ENCODE measurements at places on chromosomes 7 and 10.
A peak's percentile ranks its signal among the peaks of the same experiment; 100 is the strongest.

DNA sequence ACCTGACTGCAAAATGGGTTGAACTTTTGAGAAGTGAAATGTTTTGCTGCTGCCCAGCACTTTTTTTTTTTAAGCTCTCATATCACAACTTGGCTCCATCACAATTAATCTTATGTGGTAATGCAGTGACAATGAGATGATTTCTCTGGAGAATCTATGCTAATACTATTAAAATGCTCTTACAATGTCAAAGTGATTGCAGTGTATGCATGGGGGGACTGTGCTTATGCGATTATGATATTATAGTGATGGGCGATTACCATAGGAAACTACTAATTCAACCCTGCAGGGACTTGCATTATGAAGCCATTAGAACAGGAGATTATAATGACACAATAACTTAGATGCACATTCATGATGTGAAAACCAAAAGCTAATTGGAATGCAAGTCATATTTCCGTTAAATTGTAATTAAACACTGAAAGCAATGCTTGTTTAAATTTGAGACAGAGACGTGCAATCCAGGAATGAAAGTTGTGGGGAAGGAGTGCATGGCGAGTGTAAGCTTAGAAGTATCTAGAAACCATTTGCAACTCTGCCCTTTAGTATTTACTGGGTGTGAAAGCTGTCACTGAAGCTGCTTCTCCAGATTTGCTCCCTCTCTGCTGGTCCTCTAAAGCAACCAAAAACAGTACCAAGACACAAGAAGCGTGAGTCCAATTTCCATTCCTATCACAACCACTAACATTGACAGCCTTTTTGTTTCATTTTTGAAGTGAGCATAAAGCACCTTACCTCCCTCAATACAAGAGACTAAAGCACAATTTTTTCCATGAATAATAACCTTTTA lies 21.6 kb downstream of the PTER start:
- no peaks in the 10 kb centered on the region for H3K36me3 ChIP-seq
- no peak overlapping the region for H3K4me3 ChIP-seq
- H3K4me1 ChIP-seq, result no peaks in the 10 kb centered on the region
- no peak overlapping the region for H3K27ac ChIP-seq
- DNase-seq, result no peak

- H3K4me1 ChIP-seq, result no peaks in the 10 kb centered on the region
- no peak for DNase-seq
- H3K4me3 ChIP-seq, result no peak overlapping the region
Observed at GRCh38 chr7:25931156-25931555, 220.8 kb upstream of the NFE2L3 start.

GRCh38 chr7:27176962-27177794 lies 3.1 kb upstream of the HOXA10 start:
- H3K27me3 ChIP-seq, result peaks cover 51% of the 10 kb centered on the region
- no peak overlapping the region for H3K4me3 ChIP-seq
- H3K4me1 ChIP-seq, result no peaks in the 10 kb centered on the region
- DNase-seq, result no peak
- H3K36me3 ChIP-seq, result no peaks in the 10 kb centered on the region

GRCh38 chr10:91311601-91312381 lies 91.3 kb downstream of the PCGF5 start:
- no peak overlapping the region for H3K4me3 ChIP-seq
- H3K27me3 ChIP-seq, result no peaks in the 10 kb centered on the region

DNA sequence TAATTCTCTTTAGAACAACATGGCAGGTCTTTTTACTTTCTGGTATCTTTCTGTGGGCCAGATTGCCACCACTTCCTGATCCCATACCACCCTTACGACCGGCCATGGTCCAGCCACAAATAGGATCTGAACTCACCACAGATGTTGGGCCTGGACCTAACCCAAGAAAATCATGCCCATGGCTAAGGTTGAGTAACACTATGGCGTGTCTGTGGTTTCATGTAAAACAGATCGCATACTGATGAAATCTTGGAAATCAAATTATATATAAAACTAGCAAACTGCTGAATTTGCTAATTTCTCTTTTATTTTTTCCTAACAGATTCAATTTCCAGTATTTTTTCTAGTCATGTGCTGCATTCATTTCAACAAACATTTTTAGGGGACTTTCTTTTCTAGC lies 77.2 kb downstream of the CH25H start:
- peak; percentile 78 for DNase-seq
- H3K4me3 ChIP-seq, result no peak overlapping the region
- no peaks in the 10 kb centered on the region for H3K27me3 ChIP-seq
- H3K4me1 ChIP-seq, result peaks cover 2% of the 10 kb centered on the region
- no peak overlapping the region for H3K27ac ChIP-seq
- H3K36me3 ChIP-seq, result no peaks in the 10 kb centered on the region

DNA sequence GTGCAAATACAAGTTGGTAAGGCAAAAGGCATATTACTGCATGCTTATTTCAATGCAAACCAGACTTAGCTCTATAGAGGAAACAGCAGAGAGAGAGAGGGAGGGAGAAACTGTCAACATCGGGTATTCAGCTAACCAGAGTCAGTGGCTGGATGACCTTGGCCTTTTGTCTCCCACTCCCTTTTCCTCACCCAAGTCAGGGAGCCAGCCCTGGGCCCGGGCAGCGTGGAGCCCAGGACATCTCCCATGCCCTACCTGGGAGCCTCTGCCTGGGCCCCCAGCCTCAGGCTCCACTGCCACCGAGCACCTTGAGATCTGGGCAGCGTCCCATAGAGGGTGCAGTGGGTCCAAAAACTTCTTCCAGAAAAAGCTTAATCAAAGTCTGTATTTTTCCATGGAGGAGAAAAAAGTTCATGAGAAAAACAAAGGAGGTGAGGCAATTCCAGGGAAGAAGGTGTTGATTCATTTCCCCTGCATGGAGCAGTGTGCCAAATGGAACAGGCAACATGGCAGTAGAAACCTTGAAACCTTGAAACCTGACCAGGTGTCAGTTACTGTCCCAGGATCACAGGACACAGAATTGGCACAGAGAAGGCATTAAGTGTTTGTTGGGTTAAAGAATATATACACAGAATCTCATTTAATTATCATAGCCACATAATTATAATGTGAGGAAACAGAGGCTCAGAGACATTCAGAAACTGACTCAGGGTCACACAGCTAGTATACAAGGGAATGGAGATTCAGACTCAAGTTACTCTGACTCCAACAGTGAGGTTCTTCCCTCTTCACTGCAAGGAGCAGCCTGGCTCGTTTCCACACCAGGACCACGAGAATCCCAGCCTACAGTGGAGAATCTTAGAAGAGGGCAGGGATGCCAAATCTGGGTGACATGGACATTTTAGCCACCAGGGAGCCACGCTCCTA lies 5.8 kb upstream of the NCOA4 start:
- H3K4me3 ChIP-seq, result no peak overlapping the region
- H3K27me3 ChIP-seq, result peaks cover 2% of the 10 kb centered on the region
- no peak for DNase-seq
- H3K4me1 ChIP-seq, result peaks cover 2% of the 10 kb centered on the region
- no peak overlapping the region for H3K27ac ChIP-seq
- no peaks in the 10 kb centered on the region for H3K36me3 ChIP-seq

GRCh38 chr7:117530390-117530789 lies 50.6 kb downstream of the CFTR start:
- H3K4me1 ChIP-seq, result no peaks in the 10 kb centered on the region
- DNase-seq, result no peak
- H3K4me3 ChIP-seq, result no peak overlapping the region
- H3K36me3 ChIP-seq, result no peaks in the 10 kb centered on the region
- no peak overlapping the region for H3K27ac ChIP-seq

DNA sequence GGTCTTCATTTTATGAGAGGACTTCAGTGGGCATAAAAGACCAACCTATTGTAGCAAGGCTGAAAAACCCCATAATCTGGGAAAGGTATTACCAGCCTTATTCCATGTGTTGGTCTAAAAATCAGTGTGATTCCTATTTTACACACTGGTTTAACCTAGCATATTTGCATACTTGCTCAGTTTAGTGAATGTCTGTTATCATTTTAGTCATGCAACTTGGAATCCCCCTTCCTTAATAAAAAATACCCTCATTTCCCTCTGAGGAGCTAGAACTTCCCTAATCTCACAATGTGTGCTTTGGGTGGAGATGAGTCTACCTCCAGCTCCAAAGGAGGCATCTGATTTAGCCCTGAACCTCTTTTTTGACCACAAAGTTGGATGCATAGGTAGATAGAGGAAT lies 312.8 kb upstream of the SORCS1 start:
- H3K27ac ChIP-seq, result no peak overlapping the region
- H3K4me3 ChIP-seq, result no peak overlapping the region
- no peak for DNase-seq
- H3K27me3 ChIP-seq, result no peaks in the 10 kb centered on the region

GRCh38 chr10:18400201-18400905 lies 251.0 kb downstream of the NSUN6 start:
- H3K27me3 ChIP-seq, result no peaks in the 10 kb centered on the region
- DNase-seq, result peak; percentile 52
- H3K27ac ChIP-seq, result no peak overlapping the region
- H3K36me3 ChIP-seq, result no peaks in the 10 kb centered on the region

DNA sequence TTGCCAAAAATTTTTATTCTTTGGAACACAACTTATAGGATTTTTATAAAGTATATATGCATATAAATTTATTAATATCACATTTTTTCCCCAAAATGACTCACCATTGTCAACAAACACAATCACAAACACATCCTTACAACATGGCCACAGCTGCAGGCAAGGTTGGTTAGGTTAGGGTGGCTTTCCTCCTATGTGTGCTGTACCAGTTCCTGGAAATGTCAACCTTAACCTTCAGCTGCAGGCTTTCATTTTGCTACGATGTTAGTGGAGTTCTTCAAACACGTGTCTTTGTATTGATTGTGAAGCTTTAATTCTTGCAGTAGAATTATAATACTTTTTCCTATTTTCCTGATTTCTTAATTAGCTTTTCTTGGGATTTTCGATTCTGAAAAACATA lies 185.8 kb downstream of the PTEN start:
- H3K4me3 ChIP-seq, result no peak overlapping the region
- H3K36me3 ChIP-seq, result no peaks in the 10 kb centered on the region
- H3K27me3 ChIP-seq, result no peaks in the 10 kb centered on the region

DNA sequence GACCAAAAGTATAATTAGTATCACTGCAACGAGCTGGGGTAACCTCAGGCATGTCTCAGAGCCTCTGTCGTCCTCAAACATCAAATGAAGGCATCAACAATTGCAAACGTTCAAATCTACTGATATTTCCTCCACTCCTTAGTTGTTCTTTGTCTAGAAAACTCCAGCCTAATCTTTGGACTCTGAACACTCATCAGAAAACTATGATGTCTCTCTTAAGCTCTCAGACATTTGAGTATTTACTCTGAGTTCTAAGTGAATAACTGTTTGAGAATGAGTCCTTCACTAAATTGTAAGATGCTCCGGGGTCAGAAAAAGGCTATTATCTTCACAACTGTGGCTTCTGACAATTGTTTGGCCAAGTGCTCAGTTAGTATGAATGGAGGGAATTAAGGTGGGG lies 536.4 kb downstream of the NRG3 start:
- no peaks in the 10 kb centered on the region for H3K27me3 ChIP-seq
- no peak overlapping the region for H3K4me3 ChIP-seq
- no peaks in the 10 kb centered on the region for H3K4me1 ChIP-seq
- no peak for DNase-seq

GRCh38 chr10:50508315-50509051 lies 115.3 kb downstream of the SGMS1 start:
- H3K4me3 ChIP-seq, result no peak overlapping the region
- no peaks in the 10 kb centered on the region for H3K36me3 ChIP-seq
- H3K27ac ChIP-seq, result no peak overlapping the region
- no peaks in the 10 kb centered on the region for H3K27me3 ChIP-seq
- H3K4me1 ChIP-seq, result peaks cover 4% of the 10 kb centered on the region

- no peak overlapping the region for H3K4me3 ChIP-seq
- H3K27ac ChIP-seq, result no peak overlapping the region
- no peaks in the 10 kb centered on the region for H3K36me3 ChIP-seq
- no peaks in the 10 kb centered on the region for H3K4me1 ChIP-seq
Observed at GRCh38 chr7:55912748-55913158, 25.5 kb downstream of the ZNF713 start.

DNA sequence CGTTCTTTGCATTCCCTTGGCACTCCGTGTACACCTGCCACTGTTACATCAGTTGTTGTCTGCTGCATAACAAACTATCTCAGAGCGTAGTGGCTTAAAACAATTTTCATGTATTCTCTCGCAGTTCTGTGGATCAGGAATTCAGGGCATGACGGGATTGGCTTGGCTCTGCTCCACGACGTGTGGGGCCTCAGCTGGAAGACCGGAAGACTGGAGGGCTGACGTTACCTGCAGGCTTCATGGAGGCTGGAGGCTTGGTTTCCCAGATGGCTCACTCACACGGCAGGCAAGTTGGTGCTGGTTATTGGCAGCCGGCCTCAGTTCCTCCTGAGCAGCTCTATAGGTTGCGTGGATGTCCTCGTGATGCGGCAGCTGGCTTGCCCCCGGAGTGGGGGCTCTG lies 25.5 kb downstream of the NYAP1 start:
- H3K4me1 ChIP-seq, result peaks cover 2% of the 10 kb centered on the region
- no peaks in the 10 kb centered on the region for H3K27me3 ChIP-seq
- H3K27ac ChIP-seq, result no peak overlapping the region
- H3K36me3 ChIP-seq, result no peaks in the 10 kb centered on the region

- DNase-seq, result no peak
- no peaks in the 10 kb centered on the region for H3K27me3 ChIP-seq
Observed at GRCh38 chr7:69692611-69693010, 94.3 kb downstream of the AUTS2 start.

GRCh38 chr7:83077328-83077727 lies 85.4 kb downstream of the PCLO start:
- peak; percentile 35 for DNase-seq
- no peak overlapping the region for H3K27ac ChIP-seq
- no peak overlapping the region for H3K4me3 ChIP-seq
- H3K27me3 ChIP-seq, result no peaks in the 10 kb centered on the region
- H3K36me3 ChIP-seq, result no peaks in the 10 kb centered on the region
- H3K4me1 ChIP-seq, result no peaks in the 10 kb centered on the region

DNA sequence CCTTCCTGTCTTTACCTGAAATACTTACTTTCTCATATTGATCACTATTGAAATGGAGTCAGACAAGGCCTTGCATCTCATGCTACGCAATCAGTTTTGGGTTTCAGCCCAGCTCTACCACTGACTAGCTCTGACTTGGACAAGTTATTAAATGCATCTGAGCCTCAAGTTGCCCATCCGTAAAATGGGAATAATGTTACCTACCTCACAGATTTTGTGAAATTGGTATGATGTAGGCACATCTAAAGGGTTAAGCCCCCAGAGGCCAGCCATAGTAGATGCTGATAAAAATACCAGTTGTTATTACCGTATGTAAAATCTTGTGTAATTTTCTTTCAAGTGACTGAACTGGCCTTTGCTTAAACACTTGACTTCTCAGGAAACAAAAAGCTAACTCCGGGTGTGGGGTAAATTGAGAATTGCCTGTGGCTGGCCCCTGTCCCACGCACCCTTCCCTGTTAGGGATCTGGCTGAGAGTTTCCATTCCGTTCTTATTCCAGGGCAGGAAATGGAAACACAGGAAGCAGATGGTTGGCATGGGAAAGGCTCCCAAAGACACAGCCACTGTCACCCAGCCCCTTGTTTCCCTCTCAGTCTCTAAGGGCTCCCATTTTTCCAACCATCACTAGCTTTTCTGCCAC lies 7.5 kb downstream of the DUSP5 start:
- peaks cover 28% of the 10 kb centered on the region for H3K36me3 ChIP-seq
- no peaks in the 10 kb centered on the region for H3K27me3 ChIP-seq
- no peak overlapping the region for H3K4me3 ChIP-seq
- peak overlapping the region; percentile 80 for H3K27ac ChIP-seq
- H3K4me1 ChIP-seq, result peaks cover 34% of the 10 kb centered on the region
